ENCODE measurements at places on chromosomes 11 and 22.

DNA sequence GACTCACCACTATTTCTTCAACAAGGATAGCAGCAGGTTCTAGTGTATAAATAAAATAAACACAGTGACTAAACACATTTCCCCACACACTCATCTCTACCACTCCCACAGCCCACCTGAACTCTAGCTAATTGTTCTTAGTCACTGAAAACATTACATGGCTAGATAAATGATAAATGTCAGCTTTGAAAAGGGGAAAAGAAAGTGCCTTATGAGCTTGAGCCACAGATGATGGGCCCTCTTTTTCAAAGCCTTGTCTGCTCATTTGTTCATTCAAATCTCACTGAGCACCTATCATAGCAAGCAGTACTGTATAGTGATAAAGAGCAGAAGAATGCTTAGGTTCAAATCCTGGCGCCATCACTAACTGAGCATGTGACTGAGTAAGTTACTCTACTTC is 58.3 kb downstream of the SIK3 start:
- no peak for DNase-seq

DNA sequence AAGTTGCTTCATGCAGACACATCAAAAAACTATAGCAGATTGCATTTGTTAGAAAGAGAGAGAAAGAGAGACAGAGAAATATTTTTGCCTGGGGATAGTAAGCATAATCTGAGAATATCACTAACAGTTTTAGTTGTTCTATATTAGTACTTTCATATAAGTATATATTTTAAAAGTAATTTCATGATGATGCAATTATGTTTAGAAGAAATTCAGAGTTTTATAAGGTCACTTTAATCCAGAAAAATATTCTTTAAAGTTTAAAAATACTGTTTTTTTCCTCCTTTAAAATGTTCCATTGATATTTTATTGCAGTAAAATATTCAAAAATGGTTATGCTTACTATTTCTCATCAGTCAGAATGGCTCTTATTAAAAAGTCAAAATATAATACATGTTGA is 86.8 kb upstream of the MTMR2 start:
- DNase-seq, result no peak

- no peak for DNase-seq
Observed at GRCh38 chr11:134705858-134706257, 293.8 kb upstream of the B3GAT1 start.

DNA sequence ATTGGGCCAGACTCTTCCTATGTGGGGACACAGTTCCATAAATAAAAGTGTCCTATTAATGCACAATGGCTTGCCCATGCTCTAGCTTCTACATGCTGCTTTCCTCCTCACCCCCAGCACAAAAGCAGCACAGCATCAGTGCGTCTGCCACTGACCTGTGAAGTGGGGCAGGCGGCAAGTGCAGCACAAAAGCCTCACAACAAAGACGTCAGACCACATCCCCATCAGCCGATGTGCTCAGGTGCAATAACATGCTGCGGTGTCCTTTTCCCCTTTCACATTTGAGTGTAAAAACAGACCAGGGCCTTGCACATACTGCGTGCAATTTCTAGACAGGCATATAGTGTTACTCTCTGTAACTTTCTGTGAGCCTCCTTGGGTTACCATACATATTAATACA is 12.8 kb downstream of the DKK3 start:
- no peak for DNase-seq

DNA sequence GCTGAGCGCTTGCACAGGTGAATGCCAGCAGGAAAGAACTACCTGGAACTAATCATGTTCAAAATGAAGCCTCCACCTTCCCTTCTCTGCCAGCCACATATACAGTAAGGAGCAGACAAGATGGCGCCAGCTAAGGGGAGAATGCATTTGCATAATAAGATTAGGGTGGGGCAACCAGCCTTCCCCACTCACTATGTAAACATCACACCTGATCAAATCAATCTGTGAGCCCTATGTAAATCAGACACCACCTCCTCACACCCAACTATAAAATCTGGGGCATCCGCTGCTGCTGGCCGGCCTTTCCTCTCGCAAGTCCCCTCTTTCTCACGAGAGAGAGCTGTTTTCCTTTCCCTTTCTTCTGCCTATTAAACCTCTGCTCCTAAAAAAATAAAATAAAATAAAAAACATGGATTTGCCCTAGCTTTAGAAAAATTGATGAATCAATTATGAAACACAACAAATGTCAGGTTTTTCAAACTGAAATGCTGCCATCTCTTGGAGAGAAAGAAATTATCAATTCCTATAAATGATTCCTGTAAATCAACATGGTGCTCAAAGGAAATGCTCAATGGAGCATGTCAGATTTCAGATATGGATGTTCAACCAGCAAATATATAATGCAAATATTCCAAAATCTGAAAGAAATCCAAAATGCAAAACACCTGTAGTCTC is 108.9 kb downstream of the SGSM3 start:
- DNase-seq, result no peak

DNA sequence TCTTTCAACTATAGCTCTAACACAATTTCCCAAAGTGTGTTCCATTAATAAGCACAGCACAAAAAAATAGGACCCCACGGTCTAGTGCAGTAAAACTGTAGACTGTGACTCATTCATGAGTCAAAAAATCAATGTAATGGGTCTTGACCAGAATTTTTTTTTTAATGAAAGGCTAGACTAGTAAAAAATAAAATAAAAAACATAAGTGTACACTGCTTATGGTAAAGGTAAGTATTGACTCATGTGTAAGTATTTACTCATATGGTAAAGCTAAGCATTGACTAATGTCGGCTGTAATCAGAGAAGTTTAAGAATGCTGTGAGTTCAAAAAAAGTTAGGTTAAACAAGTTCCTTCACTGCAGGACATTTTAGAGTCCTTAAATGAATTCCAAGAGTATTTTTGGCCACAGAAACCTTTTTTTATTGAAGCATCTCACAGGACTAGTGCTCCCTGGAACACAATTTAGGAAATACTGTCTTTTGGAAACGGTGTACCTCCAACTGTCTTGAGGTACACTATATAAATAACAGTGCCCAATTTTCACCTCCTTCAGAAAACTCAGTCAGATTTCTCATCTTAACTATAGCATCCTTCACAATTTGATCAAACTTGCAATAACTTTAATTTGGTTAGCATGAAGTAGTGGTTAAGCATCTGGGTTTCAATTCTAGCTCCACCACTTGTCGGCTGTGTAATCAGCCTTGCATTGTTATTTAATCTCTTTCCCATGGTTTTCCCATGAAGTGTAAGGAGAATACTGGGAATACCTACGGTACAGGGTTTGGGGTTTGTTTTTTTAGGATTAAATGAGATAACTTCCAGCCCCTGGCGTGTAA is 2.1 kb downstream of the CCDC73 start:
- no peak for DNase-seq

DNA sequence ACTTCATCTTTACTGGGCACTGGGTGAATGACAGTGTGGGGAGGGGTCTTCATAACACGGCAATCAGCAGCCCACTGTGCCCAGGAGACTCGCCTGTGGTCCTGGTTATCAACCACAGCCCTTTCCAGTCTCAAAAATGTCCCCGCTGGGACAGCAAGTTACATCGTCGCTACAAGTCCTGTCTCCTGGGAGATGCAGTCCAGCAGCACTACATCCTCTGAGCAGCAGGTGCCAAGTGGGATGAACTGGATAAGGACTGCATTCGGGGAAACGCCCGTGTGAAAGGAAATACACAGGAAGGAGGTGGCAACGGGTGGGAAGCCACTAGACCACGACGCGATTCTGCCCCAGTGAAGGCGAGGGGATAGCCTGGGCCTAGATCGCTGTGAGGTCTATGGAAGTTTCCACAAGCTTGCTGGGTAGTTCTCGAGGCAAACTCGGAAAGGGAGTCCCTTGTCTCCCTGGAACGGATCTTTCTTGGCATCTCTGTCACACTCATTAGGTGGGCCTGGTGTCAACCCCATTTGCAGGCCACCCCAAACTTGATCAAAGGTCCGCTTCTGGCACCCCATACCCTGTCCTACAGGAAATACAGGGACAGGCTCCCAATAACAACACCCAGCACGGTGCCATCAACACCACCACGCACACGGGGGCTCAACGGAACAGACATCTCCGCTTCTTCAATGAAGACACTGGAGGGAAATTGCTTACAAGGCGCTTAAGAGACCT is 4.4 kb downstream of the ASCL2 start:
- DNase-seq, result no peak

DNA sequence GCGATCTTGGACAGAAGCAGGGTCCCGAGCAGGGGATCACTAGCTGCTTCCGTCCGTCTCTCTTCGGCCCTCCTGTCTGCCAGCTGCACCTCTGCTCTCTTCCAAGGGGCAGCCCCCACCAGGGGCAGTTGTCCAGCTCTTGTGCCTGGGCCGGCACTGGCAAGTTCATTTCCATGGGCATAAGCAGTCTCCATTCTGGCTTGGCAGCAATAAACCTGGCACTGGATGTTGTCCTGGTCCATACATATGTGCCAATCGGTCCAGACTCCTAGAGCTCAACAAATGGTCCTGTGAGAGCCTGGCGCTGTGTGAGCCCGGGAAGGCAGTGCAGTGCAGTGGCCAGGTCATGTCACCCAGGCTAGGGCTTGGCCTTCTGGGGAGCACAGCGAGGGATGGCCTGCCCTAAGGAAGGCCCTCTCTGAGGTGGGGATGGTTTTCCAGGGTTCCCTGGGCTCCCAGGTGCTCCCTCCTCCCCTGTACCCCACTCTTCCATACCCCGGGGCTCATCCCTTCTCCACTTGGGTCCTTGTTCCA is 60.4 kb downstream of the RPS6KA4 start:
- DNase-seq, result no peak

GRCh38 chr11:60672255-60672654 is 27.2 kb upstream of the MS4A8 start:
- DNase-seq, result no peak

GRCh38 chr11:104819107-104819506 is 79.2 kb downstream of the CASP12 start:
- no peak for DNase-seq

- no peak for DNase-seq
Observed at GRCh38 chr11:103609117-103610066, 427.0 kb upstream of the DDI1 start.

- no peak for DNase-seq
Observed at GRCh38 chr11:72239313-72239848, 4.6 kb downstream of the PHOX2A start.

DNA sequence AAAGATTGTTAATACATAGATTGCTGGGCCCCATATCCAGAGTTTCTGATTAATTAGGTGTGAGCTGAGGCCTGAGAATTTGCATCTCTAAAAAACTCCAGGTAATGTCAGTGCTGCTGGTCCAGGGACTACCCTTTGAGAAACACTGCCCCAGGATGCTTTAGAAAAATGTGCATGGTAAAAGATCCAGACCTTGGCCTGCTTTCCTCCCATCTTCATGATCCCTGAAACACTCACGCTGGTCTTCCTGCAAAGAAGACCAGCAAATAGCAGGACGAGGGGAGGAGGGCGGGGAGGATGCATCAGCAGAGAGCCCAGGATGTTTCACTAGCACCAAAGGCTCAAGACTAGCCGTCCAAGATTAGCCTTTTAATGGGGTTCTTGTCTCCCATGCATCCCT is at the start of gene OR8A1:
Gene OR8A1 (plus strand): TSS at position 301 of the 400 bp plus-strand sequence. CDS start 123 bp downstream, outside the sequence.
- no peak for DNase-seq

GRCh38 chr11:26963764-26964163 is 30.1 kb upstream of the FIBIN start:
- DNase-seq, result no peak

DNA sequence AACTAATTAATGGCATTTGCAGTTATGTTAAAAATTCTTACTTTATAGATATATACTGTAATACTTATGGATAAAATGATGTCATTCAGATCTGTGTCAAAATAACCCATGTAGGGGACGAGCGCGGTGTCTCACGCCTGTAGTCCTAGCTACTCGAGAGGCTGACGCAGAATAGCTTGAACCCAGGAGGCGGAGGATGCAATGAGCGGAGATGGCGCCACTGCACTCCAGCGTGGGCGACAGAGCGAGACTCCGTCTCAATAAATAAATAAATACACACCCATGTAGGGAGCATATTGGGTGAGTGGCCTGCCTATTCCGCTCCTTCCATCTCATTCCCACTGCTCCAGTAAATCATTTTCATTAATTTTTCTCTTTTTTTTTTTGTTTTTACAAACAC is 7.1 kb downstream of the SNU13 start:
- DNase-seq, result no peak

DNA sequence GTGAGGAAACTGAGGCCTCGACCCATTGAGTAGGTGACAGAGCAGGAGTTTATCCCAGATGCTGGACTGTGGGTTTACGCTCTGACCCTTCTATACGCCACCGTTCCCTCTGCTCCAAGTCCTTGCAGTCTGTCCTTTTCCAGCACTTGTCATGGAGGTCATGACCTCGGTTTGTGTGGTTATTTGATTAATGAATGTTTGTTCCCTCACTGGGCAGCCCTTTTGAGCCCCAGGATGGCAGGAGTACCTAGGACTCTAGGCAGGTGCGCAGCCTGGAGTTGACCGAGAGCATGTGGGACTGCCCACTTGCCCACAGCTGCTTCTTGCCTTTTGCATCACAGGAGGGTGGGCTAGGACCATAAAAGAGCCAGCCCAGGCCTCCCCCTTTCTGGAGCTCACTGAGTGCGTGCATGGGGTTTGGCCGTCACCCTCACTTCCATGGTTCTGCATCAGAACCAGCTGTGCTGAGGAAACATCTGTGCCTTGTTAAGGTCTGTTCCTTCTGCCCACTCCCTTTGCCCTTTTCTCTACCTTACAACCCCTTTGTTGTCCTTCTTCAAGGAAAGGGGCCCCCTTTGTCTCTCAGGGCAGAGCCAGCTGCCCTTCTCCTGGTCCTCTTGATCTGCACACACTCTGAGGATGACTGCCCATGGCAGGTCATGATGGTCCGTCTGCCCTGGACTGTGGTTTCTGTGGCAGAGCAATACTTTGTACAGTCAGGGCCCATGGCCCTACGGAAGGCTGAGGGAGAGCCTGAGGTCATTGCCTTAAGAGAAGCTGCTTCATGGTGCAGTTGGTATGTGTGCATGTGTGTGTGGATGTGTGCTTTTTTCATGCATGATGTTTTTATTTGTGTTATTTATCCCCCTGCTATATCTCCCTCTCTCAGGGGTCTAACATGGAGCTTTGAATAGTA is 38.2 kb downstream of the BMAL1 start:
- no peak for DNase-seq

DNA sequence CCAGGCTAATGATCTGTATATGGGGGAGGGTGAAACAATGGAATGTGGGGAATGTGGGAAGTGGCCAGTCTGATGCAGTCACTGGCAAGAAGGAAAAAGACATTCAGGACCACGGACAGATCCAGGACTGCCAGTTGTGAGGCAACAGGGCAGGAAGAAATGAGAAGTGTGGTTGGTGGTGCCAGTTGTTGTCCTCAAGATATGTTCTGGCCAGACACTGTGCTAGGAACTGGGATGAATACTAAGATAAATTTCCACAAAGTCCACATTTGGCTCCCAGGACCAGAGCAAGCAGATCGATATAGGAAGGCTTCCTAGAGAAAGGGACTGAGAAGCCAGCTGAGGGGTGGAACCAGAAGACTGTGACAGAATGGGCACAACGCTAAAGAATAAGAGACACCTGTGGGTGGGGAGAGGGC is 6.8 kb upstream of the TPBGL start:
- DNase-seq, result no peak

- DNase-seq, result no peak
Observed at GRCh38 chr11:3225826-3226750, 6.1 kb downstream of the MRGPRE start.

Measured in stimulated activated CD8-positive, alpha-beta memory T cell treated with anti-CD3 and anti-CD28 coated beads, Interleukin-4, amount 100 ng/mL, for 1 hour (primary cell).